SHP77 (cell line): ENCODE measurements at places on chromosomes 1 and 21.

GRCh38 chr1:78540048-78540447 is 49.3 kb downstream of the PTGFR start:
- DNase-seq: no peak

DNA sequence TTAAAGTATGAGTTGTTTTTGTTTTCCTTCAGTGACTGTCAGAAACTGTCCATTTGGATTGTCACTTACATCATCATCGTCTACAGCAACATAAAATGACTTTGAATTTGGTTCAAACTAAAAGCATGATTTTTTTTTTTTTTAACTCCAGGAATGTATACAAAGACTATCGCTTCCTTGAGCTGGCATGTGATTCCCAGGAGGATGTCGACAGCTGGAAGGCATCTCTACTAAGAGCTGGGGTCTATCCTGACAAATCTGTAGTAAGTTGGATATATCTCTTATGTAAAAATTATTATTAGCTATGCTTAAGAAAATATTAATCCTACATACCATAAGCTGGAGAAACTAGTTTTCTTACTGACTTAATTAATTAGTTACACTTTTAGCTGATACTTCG is 111.9 kb upstream of the C1orf105 start:
- DNase-seq: no peak

- no peak for DNase-seq
These were observed 41.1 kb downstream of the SLC9A1 start for GRCh38 chr1:27113861-27114260.

GRCh38 chr1:156936191-156936590 is 15.8 kb downstream of the LRRC71 start:
- DNase-seq: no peak

DNA sequence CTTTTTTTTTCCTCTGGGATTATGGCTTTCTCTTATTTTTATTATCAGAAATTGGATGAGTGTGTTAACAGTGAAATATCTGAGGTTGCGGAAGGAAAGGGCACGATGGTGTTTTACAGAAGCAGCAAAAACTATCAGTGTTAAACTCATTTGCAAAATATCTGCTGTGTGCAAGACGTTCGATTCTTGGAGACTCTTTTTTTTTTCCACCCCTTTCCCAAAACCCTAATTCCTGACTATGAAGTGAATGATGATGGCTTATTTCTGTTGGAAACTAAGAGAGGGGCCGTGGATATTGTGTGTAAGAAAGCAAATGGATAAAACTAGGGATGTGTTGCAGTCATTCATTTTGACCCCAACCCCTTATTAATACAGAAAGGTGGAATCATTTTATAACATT is 677 bp downstream of the NCAM2 start:
- no peak for DNase-seq

DNA sequence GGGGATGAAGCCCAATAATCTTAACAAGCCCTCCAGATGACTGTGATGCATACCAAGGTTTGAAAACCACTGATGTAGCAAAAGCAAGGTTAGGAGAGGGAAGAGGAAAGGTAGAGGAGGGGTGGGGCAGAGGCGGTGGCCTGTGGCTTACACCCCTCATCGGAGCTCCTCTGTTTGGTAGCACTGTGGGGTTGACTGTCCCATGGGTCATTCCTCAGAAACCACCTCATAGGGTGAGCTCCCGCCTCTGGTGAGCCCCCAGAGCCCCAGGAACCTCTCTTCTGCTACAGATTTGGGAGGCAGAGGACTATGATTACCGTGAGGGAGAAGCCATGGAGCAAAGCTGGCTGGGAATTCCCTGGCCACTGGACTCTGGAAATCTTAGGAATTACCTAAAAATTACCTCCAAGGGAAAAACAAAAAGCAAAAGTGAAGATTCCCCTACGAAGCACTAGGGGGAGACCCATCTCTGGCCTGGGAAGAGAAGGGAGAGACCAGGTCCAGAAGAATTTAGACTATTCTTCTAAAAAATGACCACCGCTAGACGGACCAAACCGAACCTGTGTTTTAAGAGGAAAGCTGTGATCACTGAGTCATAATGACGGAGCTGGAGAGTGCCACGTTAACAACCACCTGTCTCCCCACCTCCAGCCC is 1.5 kb upstream of the RASSF5 start:
- no peak for DNase-seq

DNA sequence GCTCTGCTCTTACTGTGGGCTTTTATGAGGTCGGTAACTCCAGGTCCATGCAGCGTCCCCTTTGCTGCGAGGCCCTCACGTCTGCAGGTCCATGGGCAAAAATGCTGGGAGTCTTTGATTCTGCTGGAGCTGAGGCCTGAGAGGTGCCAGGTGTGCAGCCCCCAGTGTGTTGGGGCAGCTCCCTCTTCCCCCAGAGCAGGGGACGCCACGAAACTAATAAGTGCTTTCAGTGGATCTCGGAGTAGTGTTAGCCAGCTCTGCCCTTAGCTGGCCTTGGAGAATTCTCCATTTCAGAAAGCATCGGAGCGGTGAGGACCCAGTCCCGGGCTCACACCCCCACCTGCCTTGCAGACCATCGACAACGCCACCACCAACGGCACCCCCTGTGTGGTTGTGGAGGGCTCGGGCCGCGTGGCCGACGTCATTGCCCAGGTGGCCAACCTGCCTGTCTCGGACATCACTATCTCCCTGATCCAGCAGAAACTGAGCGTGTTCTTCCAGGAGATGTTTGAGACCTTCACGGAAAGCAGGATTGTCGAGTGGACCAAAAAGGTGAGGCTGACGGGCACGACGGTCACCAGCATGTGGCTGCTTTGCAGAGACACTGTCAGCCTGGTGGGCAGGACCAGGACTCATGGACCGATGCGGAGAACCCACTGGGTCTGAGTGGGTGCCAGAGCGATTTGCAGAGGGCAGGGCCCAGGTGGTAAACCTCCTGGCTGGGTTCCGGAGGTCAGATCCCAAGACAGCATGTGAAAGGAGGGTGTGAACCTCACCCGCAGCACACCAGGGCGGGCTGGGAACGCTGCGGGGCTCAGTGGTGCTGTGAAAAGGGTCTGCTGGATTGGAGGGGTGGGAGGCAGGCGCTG is 25.5 kb downstream of the TRPM2 start:
- DNase-seq: no peak

DNA sequence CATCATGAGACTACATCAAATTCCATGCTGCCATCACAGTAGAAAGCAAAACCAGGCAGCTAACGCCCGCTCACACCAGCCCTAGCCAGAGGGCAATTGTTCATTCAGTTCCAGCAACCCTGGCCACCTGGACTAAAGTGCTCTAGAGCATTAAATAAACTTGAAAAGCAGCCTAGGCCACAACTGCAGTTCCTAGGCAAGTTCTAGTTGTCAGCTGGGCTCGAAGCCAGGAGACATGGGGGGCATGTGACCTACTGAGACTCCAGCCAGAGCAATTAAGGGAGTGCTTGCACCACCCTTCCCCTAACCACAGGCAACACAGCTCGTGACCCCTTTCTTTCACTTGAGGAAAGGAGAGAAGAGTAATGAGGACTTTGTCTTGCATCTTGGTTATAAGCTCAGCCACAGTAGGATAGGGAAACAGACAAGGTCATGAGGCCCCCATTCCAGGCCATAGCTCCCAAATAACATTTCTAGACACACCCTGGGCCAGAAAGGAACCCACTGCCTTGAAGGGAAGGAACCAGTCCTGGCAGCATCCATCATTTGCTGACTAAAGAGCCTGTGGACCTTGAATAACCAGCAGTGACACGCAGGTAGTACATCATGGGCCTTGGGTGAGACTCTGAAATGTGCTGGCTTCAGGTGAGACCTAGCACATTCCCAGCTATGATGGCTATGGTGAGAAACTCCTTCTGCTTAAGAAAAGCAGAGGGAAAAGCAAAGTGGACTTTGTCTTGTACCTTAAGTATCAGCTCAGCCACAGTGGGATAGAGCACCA is 77.0 kb downstream of the ZZZ3 start:
- no peak for DNase-seq

DNA sequence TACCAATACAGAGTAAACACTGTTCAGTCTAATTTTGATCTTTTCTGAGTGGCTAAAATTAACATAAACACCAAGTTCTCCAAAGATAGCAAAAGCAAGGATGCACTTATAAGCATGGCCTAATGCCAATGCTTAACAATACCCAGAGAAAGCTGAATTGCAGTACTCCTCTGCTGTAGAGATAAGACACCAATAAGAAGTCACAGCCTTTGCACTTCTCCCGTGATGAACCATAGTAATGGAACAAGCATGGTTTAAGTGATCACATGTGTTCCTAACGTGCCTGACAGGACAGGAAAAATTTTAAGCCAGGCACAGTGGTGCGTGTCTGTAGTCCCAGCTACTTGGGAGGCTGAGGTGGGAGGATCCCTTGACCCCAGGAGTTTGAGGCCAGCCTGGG is 5.6 kb downstream of the PRDX1 start:
- no peak for DNase-seq

DNA sequence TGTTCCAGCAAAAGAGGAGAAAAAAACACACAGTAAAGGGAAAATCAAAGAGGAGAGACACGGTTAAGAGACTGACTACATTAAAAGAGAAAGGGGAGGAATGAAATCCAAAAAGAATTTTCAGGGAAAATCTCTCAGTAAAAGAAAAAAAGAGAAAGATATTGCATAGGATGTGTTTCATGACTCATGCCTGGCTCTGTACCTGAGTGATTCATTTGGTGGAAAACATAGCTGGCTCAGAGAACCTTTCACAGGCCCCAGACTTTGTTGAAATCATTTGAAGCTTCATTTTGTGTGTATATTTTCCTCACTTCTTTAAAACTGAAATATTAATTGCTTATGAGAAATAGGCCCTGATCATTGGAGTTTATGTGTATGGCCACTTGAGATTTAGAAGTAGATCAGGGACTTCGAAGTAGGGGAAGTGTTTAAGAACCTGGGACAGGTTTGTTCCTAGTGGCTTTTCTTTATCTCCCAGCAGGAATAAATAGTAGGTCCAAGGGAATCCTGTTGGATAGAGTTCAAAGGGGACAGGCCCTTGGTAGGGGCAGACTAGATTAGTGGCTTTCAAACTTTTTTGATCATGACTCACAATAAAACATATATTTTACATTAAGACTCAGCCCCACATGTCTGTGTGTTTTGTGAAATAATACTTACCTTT is 239.1 kb upstream of the SGIP1 start:
- DNase-seq: no peak

DNA sequence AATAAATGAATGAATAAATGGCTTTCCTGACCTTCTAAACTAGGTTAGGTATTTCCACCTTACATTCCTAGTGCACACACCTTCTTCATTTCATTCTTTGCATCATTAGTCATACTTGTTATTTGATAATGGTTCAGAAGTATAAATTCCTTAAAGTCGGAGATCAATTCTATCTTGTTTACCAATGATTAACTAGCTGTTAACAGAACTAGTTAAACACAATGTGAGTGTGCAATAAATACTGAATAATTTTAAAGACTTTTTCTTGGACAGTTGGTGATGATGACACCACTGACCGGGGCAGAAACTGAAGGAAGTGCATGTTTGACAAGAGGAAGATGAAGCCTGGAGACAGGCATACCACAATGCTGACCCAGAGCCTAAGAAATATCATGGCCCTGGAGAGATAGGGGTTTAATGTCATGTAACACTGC is 207.1 kb upstream of the DEPDC1 start:
- DNase-seq: no peak

DNA sequence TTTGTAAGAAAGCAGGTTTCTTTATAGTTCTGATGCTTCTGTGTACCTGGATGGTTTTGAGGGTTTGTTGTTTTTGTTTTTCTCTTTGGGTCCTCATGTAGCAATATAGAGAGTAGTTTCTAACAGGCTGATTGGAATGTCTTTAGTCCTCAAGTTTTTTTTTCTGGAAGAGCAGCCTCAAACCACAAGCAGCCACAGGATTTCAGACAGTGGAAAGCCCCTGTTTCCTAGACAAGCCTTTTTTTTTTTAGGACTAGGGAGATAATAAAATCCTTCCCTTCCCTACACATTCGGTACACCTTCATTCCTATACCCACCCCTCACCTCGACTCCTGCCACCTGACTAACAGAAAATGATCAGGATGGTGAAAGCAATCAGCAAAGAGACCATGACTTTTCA is 47.6 kb downstream of the ACP6 start:
- no peak for DNase-seq

GRCh38 chr1:73868810-73869336 is 329.1 kb downstream of the LRRIQ3 start:
- DNase-seq: no peak

- DNase-seq: no peak
These were observed 39.8 kb downstream of the DIP2A start for GRCh38 chr21:46498335-46499050.

DNA sequence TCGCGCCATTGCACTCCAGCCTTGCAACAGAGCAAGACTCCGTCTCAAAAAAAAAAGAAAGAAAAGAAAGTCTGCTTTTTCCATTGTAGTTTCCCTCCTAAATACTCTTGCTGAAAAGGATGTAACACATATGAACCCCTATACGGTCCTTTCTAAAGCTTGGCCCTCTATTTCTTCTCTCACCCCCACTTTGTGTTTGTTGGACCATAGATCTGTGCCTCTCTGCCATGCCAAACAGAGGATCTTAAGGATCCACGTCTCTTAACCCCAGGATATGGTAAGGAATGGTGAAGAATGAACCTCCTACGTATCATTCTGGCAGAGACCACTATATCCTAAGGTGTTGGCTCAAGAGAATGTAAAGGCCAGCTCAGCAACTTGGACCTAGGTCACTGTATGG is 18.7 kb upstream of the LAX1 start:
- DNase-seq: no peak
